ENCODE measurements at places on chromosomes 7 and 10.

DNA sequence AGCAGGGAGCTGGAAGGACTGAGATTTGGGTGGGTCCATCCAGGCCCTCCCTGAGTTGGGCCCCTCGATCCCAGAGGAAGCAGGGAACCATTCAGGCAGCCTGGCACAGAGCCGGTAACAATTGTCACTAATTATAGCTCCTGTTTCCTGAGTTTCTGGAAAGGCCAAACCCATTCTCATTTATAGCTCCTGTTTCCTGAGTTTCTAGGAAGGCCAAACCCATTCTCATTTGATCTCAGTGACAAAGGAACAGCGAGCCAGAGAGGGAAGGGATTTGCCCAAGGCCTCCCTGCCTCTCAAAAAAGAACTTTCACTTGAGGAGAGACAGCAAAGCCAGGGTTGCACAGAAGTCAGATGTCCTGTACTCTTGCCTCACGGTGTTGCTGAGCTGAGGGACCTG is 521.9 kb downstream of the TYW1 start:
- no peak for DNase-seq

- DNase-seq, result no peak
These were observed 3.6 kb upstream of the SEMA3C start for GRCh38 chr7:80922253-80923049.

DNA sequence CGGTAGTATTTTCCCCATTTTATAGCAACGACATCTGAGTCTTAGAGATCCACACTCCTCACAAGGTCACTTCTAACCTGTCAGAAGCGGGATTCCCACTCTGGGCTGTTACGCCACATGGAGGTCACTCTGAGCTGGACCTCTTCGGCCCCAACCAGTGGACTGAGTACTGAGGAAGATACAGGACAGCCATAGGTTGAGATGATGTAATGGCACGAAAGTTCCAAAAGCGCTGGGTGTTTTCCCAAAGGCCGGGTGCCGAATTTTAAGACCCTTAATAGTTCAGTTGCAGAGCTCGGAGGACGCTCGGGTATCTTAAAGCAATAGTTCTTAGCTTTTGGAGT is 699 bp downstream of the GHITM start:
- DNase-seq, result no peak

DNA sequence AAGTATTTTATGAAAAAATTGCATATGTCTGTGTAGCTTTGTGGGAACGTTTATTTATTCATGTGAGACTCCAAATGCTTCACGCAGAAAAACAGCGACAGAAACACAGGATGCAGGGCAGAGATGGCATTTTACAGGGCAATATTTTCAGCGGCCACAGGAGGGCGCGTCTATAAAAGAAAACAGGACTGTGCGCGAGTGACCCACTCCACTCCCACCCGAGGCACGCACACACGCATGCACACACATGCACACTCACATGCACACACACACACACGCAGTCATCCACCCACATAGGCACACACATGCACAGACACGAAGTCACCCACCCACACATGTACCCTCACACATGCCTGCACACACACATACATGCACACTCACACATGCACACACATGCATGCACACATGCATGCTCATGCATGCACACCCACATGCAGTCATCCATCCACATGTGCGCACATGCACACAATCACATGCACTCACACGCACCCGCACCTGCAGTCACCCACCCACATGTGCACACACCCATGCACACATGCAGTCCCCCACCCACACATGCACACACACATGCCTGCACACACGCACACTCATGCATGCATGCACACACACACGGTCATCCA is 96.3 kb downstream of the DNAJB6 start:
- DNase-seq, result peak; percentile 14

All from GM18507 (cell line).